ENCODE measurements at places on chromosomes 13 and 19.

- no peak for DNase-seq
These were observed 21.0 kb downstream of the CCDC8 start for GRCh38 chr19:46392252-46392801.

- no peak for DNase-seq
These were observed 221.8 kb downstream of the ENOX1 start for GRCh38 chr13:43564952-43565351.

GRCh38 chr19:16457954-16458331 lies 13.8 kb downstream of the EPS15L1 start:
- DNase-seq, result no peak

- no peak for DNase-seq
These were observed 318.8 kb downstream of the ATP8A2 start for GRCh38 chr13:25690582-25690981.

- DNase-seq, result peak; percentile 28
These were observed 126.2 kb upstream of the FNDC3A start for GRCh38 chr13:48849515-48849914.

- DNase-seq, result no peak
These were observed 3.7 kb downstream of the FGF9 start for GRCh38 chr13:21674490-21675009.

DNA sequence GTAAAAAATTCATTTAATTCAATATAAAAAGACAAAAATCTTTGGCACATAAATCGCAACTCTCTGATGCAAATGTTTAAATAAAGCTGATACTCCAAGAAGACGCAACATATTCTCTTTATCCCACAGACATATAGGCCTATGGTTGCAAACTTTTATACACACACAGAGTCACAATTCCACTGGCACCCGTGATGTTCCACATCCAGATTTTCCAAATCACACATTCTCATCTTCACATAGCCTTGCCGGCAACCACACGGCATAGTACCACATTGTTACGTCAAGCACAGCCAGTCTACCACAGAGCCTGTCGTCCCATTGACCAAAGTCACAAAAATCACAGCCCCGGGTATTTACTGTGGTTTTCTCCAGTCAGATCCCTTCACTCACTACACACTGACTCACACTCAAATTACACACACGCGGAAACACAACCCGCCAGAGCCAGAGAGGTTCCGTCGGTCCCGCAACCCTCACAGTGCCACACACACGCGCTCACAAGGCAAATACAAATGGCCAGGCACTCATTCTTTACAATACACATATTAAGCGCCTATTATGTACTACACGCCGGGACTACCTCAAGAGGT lies 546 bp upstream of the ZNF546 start:
- DNase-seq, result no peak

DNA sequence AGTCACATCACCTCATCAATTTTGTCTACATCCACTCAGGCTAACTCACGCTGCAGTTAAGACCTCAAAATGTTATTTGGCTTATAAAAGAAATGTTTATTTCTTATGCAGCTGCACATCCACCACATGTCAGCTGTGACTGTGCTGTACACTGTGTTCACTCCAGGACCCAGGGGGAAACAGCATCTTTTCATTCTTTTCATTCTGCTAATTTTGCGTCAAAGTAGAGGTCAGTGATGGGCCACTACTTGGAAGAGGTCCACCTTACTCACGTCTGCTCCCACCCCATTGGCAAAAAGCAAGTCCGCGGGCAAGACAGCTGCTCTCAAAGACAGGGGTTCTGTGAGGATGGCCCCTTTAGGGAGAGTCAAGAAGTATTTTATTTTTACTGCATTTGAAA lies 4.5 kb upstream of the DCT start:
- DNase-seq, result no peak
